ENCODE measurements at places on chromosomes 7 and 10.

GRCh38 chr7:1242606-1243289 is 10.1 kb downstream of the UNCX start:
- no peak for DNase-seq

DNA sequence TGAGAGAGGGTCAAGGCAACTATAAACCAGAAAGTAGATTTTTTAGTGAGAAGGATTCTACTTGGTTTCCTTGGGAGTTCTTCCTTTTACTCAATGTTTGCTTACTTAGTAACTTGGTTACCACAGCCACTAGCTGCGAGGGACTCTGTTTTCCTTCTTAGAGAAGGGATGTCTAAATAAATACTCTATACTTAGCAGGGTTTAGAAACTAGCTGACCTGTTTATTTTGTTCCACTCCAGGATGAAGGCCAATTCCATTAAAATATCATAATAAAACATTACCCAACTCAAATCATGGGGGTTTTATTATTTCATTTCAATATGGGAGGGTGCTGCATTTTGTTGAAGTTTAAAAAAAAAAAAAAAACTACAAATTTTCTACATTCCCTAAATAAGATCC is 87.3 kb downstream of the PPP1R3A start:
- no peak for DNase-seq

DNA sequence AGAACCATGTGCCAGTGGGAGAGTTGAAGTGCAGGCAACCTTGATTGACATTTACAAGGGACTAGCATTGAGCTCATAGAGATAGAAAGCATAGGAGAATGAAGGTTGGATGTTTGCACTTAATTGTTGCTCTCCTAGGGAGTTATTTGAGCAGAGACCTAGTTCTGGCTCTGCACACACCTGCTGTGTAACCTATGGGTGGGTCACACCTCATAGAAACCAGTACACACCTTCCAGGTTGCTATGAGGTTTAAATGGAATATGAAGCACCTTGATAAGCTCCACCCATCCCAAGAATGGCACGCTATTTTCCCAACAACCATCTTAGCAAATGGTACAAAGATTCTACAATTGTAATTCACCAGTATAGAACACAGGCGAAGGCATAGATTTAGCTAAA is 86.2 kb upstream of the AOAH start:
- no peak for DNase-seq

- DNase-seq: no peak
These were observed 1.7 kb upstream of the ST7 start for GRCh38 chr7:116951366-116952292.

DNA sequence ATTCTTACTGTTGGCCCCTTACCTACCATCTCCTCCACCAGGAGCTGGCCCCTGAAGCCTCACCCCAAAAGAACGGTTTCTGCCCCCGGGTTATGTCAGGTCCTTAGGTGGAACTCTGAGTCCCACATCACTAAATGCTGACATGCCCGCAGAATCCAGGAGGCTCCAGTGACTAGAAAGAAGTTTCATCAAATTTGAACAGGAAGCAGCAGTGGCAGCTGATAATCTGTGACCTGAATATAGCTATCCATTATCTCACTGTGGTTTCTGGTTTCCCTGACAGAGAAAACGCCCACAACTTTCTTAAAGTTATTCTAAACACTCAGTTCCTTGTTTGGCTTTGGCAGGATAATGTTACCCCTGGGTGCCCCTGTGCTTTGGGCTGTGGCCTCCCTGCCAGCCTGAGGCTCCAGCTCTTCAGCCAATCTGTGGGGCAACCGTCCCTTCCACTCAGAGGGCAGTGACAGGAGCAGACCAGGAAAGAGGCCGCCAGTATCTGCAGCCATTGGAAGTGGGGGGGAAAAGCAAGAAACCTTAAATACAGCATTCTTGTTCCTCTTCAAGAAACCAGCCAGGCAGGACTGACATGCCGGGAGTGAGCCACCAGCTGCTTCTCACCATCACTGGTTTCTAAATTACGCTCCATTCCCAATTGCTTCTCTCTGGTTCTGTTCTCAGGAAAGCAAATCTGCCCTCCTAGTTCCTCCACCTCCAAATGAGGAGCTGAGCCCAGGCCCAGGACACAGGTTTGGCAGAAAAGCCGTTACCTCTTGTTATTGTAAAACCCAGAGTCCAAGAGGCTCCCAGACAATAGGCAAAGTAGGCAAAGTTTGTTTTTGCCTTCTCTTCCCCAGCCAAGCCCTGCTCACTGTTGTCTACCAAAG is 41.2 kb upstream of the VCL start:
- no peak for DNase-seq

GRCh38 chr7:18361756-18362155 is 133.8 kb upstream of the HDAC9 start:
- DNase-seq: no peak

- no peak for DNase-seq
These were observed 5.6 kb downstream of the ABI1 start for GRCh38 chr10:26855186-26855585.

DNA sequence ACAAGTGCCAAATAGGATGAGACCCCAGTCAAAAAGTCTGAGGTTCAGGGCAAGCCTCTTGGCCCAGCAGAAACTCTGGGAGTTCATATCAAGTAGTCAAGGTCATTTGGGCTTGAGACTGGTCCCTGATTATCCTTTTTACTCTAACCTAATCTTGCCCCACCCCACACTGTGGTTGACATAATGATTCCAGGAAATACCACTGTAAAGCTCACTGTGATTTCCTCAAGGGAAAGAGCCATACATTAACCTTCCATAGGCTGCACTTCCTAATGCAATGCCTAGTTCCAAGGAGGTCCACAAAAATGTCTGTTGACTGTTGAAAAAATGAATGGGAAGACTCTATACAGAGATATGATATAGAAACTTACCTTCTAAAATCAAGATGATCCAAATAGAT is 52.9 kb upstream of the CHCHD3 start:
- DNase-seq: no peak

DNA sequence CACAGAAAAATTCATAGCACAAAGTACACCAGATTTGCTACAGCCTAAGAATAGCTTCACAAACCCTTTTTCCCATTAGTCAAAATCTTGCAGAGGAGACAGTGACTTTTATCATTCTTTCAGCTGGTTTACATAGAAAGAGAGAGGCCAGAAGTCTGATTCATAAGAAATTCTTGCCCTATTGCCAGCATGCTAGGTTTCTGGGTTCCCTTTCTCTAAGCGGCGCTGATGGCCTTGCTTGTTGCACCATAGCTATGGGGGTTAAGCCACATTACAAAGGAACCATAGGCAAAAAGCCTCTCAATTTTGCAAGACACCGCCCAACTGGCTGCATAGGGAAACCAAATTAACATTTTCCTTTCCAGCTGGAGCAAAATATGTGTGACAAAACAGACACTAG is 87.4 kb downstream of the ZNF467 start:
- no peak for DNase-seq

DNA sequence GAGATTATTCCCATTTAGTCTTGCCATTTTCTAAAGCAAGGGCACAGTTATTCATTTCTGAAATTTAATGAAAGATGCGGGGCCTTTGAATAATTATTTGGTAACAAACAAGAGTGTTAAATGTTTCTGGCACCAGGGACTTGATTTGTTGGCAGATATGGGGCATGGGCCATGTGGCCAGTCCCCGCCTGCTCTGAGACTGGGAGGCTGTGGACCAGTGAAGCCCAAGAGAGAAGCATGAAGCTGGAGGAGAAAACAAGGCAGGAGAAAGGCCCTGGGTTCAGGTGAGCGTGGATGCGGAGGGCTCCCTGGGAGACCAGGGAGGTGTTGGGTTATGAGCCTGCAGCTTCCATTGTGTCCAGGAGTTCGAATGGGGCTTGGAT is 378.5 kb downstream of the TCERG1L start:
- DNase-seq: no peak

DNA sequence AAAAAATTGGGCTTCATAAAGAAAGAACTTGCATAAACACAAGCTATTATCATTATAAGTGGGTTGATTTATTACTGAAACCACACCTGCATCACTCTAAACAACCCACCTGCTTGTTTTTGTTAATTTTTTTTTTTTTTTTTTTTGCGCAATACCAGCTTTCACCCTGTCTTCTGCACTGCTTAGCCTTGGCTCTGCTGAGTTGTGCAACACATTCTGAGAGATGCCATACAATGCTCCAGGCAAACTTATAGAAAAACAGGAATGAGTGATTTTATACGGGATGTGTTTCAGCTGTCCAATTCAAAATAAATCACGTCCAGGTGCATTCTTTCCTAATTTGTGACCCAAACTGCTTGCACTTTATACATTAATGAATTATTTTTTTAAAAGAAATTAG is 923.6 kb downstream of the GATA3 start:
- no peak for DNase-seq

- DNase-seq: no peak
These were observed 51.6 kb upstream of the MACC1 start for GRCh38 chr7:20268824-20269223.

DNA sequence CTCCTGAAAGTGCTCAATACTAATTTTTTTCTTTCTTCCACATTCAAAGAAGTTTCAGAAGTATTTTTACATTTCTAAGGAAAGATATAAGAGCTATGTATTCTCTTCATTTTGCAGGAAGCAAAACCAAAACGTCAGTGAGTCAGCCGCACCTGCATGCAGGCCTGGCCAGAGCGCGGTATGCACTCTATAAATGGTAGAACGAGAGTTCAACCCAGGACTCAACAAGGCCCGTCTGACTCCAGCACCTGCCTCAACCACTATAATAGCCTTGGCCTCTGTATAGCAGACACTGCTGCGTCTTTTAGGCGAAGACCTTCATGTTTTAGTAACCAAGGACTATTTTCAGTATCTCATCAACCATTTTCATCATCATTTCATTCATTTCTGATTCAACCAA is 113.2 kb downstream of the KMT2E start:
- no peak for DNase-seq

- no peak for DNase-seq
These were observed 199.4 kb downstream of the ELMO1 start for GRCh38 chr7:37249240-37249639.

DNA sequence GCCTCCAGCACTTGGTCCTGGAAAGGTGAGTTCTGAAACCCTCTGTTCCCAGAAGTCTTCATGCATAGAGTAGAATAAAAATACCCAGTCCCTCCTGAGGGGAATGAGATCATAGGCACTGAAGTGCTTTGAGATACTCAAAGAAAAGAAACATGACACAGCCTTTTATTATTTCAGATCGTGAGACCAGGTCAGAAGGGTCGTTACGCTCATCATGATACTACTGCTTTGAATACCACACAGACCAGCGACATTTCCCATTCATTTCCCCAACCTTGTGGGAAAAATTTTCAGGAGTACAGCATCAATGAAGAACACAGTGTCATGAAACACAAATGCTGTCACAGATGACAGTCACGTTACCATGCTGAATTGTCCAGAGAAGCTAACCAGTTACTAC is 15.0 kb downstream of the CLRN3 start:
- no peak for DNase-seq

DNA sequence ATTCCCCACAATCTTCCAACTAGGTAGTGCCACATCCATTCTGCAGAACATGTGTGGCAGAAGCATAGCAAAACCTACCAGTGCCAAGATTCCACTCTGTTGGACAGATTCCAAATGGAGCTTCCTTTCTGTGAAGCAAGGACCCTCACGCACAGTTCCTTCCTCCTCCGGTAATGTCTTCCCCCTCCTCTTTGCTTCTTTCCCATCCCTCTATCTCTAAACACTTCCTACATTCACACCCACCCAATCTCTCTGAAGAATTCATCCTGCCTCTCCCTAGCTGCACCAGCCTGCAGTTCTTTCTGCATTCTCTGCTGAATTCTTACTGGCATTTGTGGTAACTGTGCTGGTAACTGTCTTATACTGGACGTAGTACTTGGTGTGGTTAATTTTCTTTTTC is 124.9 kb downstream of the RNLS start:
- DNase-seq: no peak

- DNase-seq: peak; percentile 49
These were observed at the start of gene ASAH2B for GRCh38 chr10:50739618-50740292. Gene ASAH2B, plus strand, starts transcription at chr10:50739936. Its CDS starts 5,195 bp downstream, at chr10:50745131.

GRCh38 chr10:123408660-123409059 is 254.5 kb downstream of the BUB3 start:
- no peak for DNase-seq

DNA sequence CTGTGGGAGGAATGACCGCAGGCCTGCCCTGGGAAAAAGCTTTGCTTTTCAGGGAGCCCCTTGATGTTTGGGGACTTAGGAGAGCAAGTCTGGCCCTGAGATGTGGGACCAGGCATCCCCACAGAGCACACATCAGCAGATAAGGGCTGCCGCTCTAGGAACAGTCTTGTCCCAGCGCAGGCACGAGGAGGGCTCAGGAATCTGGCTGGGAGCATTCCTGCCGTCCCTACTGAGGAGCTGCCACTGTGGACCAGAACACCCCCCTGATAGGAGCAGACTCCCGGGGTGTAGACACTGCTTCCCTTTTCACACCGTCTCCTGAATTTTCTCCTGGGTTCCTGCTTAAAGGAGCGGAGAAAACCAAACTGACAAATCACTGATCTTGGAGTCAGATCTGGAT is 232.3 kb downstream of the CUX1 start:
- no peak for DNase-seq
